Fibroblast of skin of left biceps (primary cell): ENCODE measurements at places on chromosomes 1 and 21.

GRCh38 chr1:232620356-232620969 is 9.5 kb downstream of the SIPA1L2 start:
- DNase-seq: peak; percentile 42

DNA sequence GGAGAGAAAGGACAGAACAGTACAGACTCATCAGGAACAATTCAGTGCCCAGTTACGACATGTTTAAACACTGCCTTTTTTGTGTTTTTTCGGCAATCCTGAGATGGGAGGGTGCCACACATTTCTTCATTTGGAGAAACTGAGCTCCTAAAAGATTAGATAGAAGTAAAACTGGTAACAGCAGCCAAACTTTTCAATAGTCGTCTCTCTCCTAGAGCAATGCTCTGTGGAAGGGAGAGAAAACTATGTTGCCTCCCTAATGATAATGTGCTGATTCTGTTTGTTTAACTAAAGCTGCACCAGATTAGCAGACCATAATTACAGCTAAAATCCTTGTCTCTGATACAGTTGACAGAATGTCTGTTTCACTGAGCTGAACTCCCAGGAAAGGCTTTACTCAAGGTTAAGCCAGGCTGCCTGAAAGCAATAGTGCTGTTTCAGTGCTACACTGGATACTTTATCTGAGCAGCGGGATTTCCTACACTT is 76.2 kb upstream of the CXADR start:
- no peak for DNase-seq

GRCh38 chr1:79899914-79900313 is 893.4 kb upstream of the ADGRL4 start:
- DNase-seq: peak; percentile 96

- DNase-seq: peak; percentile 49
Observed at GRCh38 chr1:64124704-64125440, 78.6 kb upstream of the UBE2U start.

DNA sequence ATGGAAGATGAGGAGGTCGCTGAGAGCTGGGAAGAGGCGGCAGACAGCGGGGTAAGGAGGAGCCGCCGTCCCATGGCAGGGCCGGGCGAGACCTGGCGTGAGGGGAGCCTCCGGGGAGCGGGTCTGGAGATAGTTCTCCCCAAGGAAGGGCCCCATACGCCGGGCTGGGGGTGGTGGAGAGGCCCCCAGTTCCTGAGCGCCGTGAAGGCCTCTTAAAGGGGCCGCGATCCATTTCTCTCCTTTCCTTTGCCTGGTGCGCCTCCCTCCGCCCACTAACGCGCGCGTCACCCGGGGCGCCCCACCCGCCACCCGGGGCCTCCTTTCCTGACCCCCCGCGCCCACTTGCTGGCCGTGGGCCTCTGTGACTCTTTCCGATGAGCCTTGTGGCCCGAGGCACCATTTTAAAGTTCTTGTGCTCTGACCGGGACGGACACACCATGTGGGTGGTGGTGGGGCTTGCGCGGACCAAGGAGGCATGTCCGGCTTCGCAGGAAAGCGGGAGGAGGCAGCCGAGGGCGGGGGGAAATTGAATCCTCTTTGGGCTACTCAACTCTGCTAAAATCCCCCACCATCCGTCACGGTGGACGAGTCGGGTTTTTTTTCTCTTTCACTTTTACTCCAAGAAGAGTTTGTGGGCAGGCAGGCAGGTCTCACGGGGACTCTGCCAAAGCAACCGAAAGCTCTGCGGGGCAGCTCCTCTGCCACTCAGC is 371 bp downstream of the SZRD1 start:
- DNase-seq: no peak

GRCh38 chr1:151535326-151536271 is 4.5 kb upstream of the TUFT1 start:
- no peak for DNase-seq

GRCh38 chr1:89667691-89668090 is 34.8 kb downstream of the LRRC8C start:
- no peak for DNase-seq

DNA sequence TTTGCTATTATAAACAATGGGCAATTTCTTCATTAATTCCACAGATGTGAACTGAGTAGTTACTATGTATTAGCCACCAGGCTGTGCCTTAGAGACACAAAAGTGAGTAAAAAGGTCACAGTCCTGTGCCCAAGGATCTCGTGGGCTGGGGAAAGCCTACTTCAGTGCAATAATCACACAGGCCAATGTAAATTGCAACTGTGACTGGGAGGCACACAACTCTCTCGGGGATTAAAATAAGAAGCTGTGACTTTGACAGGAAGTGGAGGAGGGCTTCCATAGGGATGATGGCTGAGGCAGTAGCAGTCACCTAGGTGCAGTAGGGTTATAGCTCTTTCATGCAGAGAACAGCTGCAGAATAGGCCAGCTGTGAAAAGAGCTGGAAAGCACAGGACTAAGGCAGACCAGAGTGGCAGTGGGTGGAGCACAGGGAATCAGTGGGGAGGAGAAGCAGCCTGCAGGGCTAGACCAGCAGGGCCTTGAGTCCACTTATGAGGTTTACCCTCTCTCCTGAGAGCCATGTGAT is 121.9 kb downstream of the MAB21L3 start:
- DNase-seq: no peak

DNA sequence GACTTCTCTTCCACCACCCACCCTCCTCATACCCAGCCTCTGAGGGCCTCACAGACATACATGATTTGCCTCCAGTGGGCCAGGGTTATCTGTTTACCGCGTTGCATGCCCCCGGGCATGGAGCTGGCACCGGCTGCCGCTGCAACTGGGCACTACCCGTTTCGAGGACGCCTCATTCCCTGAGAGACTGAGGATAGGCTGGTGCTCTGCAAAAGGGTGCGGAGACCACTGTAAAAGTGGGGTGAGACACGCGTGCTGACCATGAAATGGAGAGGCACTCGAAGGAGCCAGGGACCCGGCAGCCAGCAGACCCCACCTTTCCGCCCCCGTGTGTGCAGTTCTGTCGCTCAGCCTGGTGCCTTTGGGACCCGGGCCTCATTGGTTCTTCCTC is 20.6 kb downstream of the TP73 start:
- no peak for DNase-seq

GRCh38 chr1:202011994-202012393 is 1.6 kb downstream of the ELF3 start:
- DNase-seq: no peak

DNA sequence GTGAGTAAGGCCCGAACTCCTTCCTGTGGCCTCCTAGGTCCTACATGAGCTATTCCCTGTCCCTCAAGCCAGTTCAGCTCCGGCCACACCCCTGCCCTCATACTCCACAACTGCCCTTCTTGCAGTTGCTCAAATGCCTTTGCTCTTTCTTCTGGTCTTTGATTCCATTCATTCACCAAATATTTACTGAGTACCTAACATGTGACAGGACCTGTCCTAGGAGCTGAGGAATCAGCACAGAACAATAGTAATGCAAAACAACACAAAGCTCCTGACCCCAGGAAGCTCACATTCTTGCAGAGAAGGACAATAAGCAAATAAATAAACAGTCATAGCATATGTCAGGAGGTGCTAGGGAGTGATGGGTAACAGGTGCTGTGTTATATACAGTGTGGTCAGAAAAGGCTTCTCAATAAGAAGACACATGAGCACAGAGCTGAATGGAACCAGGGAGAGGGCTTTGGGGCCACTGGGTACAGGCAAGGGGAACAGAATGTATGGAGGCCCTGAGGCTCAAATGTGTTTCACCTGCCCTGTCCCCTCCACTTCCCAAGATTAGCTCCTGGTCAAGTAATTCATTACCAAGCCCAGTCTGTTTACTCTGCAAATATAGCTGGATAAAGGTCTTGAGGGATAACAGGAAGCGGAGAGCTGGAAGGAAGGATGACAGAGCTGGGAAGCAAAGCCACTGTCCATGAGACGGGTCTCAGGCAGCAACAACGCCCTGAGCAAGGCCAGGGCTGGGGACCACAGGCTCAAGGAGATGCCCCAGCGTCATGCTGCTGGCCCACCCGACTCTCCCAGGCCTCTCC is 145.1 kb downstream of the CSMD2 start:
- no peak for DNase-seq

DNA sequence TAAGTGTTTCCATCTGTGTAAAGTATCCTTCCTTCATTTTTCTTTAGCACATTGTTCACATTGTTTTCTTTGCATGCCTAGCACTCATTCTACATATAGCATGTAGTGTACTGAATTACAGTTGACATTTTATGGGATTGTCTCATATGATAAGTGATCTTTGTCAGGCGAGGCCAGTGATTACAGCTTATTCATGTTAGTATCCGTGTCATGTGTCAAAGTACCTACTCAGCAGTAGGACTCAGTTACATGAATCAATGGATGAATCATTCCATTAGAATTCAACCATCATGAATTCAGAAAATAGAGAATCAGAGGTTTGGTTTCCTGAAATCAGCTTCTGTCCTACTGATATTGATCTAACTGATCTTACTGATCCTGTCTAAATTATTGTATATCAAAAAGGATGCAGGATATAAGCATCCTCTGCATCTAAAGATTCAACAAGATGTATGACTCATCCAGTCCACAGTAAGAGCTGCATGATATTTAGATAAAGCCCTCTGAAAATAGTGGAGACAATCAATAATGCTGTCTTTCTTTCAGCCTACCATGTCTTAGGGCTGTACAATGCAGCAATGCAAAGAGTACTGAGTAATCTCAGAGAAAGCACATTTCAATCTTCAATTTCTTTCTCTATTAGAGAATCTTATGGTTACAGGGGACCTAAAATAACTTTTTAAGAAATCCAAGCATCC is 20.7 kb upstream of the HRNR start:
- no peak for DNase-seq

DNA sequence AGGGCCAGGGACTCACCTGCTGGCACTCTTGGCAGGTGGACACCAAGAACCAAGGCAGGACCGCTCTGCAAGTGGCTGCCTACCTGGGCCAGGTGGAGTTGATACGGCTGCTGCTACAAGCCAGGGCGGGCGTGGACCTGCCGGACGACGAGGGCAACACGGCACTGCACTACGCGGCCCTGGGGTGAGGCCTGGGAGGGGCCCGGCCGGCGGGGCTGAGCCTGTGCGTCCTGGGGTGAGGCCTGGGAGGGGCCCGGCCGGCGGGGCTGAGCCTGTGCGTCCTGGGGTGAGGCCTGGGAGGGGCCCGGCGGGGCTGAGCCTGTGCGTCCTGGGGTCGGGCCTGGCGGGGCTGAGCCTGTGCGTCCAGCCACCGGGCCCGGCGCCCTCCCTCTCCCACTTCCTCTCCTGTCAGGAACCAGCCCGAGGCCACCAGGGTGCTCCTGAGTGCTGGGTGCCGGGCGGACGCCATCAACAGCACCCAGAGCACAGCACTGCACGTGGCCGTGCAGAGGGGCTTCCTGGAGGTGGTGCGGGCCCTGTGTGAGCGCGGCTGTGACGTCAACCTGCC is 4.6 kb upstream of the MMP23B start:
- DNase-seq: no peak

DNA sequence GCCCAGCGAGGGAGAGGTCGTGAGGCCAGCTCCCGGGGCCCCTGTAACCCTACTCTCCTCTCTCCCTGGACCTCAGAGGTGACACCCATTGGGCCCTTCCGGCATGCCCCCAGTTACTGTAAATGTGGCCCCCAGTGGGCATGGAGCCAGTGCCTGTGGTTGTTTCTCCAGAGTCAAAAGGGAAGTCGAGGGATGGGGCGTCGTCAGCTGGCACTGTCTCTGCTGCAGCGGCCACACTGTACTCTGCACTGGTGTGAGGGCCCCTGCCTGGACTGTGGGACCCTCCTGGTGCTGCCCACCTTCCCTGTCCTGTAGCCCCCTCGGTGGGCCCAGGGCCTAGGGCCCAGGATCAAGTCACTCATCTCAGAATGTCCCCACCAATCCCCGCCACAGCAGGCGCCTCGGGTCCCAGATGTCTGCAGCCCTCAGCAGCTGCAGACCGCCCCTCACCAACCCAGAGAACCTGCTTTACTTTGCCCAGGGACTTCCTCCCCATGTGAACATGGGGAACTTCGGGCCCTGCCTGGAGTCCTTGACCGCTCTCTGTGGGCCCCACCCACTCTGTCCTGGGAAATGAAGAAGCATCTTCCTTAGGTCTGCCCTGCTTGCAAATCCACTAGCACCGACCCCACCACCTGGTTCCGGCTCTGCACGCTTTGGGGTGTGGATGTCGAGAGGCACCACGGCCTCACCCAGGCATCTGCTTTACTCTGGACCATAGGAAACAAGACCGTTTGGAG is 23.7 kb upstream of the TNFRSF1B start:
- no peak for DNase-seq

- DNase-seq: peak; percentile 6
Observed at GRCh38 chr1:210726621-210727020, 397.9 kb downstream of the HHAT start.

DNA sequence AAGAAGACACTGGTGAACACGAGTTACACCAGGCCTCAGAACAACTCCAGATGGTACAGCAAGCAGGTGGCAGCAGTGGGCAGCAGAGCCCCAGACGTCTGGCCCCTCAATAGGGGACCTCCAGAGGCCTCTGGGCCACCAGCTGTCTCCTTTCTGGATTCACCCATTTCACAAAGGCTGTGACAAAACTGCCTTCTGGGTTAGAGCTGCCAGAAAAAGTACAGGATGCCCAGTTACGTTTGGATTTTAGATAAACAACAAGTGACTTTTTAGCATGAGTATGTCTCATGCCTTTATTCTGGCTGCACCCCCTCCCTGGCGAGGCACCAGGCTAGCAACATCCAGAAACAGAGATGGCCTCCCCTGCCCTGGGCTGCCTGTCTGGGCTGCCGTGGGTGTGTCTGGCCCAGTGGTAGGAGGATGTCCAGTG is 30.1 kb downstream of the ITPKB start:
- DNase-seq: no peak

DNA sequence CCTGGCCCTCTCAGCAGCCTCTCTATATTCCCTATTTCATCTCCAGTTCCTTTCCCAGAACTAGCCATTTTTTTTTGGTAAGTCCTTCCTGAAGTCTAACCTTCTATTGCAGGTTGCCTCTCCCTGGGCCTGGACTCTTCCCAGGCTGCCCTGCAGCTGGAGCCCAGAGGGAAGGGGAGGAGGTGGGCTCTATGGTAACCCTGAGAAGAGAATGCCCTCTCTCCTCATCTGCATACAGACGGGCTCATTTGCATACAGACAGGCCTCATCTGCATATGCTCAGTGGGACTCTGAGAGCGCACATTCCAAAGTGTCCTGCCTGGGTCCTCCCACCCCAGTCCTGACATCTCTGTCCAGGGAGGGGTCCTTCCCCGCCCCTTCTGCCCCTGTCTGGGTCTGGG is 32.7 kb downstream of the RHBG start:
- DNase-seq: no peak

GRCh38 chr1:36540056-36540455 is 57.3 kb upstream of the CSF3R start:
- DNase-seq: no peak

GRCh38 chr1:169858467-169858866 is 35.2 kb downstream of the SCYL3 start:
- DNase-seq: no peak
